CD4-positive, alpha-beta memory T cell (primary cell): ENCODE measurements at places on chromosomes 12 and 14. TPM values are rescaled to one million over a fixed set of nuclear protein-coding genes. Genes with fewer than 3 reads are reported as not detected.

Gene DACT1
- total RNA-seq = 1.4 TPM

Gene ZNF839
- 19.0 TPM for total RNA-seq

Gene ATP2A2
- 91.0 TPM for total RNA-seq

Gene ZBTB42
- 12.3 TPM for total RNA-seq

Gene MEG3
- total RNA-seq = not detected

Gene FSCB
- total RNA-seq = not detected

Gene MIP
- not detected for total RNA-seq
